ENCODE measurements at places on chromosomes 16 and 17. TPM values are rescaled to one million over a fixed set of nuclear protein-coding genes. Genes with fewer than 3 reads are reported as not detected.
A peak's percentile ranks its signal among the peaks of the same experiment; 100 is the strongest.

GRCh38 chr17:45277216-45277849 is 15.4 kb upstream of the SPATA32 start:
- peaks cover 16% of the 10 kb centered on the region for H3K4me1 ChIP-seq
- H3K36me3 ChIP-seq: peaks cover 24% of the 10 kb centered on the region
- peak overlapping the region; percentile 74 for H3K27ac ChIP-seq
- no peak overlapping the region for H3K4me3 ChIP-seq

- no peaks in the 10 kb centered on the region for H3K36me3 ChIP-seq
- DNase-seq: no peak
- H3K27me3 ChIP-seq: no peaks in the 10 kb centered on the region
- H3K27ac ChIP-seq: no peak overlapping the region
These were observed 102.8 kb downstream of the CMIP start for GRCh38 chr16:81547194-81547938.

- H3K36me3 ChIP-seq: peaks cover 50% of the 10 kb centered on the region
- H3K4me1 ChIP-seq: peaks cover 26% of the 10 kb centered on the region
- DNase-seq: no peak
- H3K4me3 ChIP-seq: no peak overlapping the region
- no peaks in the 10 kb centered on the region for H3K27me3 ChIP-seq
These were observed 43.1 kb upstream of the SEC14L1 start for GRCh38 chr17:77097631-77098180.

DNA sequence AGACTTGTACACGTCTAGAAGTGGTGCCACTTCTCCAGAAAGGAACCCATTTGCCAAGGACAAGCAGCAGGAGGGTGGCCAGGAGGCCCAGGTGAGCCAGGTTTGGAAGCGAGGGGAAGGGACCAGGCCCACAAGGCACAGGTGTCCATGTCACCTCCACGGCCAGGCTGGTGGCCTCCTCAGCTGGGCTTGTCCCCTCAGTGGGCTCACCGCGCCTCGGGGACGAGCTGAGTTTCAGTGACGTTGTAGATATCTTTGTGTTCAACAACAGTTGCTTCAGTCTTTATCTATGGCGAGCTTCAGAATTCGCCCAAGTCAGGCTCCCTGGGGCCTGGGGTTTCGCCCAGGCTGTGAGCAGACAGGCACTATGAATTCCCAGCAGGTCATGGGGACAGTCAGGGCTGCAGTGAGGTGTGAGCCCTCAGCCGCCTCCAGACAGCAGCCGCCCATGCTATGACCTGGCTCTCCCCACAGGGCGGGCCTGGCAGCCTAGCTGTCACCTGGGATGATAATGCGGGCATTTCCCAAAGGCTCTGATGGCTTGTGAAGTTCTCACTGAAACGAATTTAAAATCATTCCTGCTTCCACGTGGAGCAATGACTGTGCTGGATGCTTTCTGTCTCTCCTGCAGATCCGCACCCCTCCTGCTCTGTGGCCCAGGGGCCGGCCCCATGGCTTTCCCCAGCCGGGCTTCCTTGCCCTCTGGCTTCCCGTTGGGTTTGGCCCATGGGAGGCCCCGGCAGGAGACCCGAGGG is 89.5 kb downstream of the MRC2 start:
- no peak overlapping the region for H3K27ac ChIP-seq
- no peak overlapping the region for H3K4me3 ChIP-seq
- H3K36me3 ChIP-seq: no peaks in the 10 kb centered on the region

DNA sequence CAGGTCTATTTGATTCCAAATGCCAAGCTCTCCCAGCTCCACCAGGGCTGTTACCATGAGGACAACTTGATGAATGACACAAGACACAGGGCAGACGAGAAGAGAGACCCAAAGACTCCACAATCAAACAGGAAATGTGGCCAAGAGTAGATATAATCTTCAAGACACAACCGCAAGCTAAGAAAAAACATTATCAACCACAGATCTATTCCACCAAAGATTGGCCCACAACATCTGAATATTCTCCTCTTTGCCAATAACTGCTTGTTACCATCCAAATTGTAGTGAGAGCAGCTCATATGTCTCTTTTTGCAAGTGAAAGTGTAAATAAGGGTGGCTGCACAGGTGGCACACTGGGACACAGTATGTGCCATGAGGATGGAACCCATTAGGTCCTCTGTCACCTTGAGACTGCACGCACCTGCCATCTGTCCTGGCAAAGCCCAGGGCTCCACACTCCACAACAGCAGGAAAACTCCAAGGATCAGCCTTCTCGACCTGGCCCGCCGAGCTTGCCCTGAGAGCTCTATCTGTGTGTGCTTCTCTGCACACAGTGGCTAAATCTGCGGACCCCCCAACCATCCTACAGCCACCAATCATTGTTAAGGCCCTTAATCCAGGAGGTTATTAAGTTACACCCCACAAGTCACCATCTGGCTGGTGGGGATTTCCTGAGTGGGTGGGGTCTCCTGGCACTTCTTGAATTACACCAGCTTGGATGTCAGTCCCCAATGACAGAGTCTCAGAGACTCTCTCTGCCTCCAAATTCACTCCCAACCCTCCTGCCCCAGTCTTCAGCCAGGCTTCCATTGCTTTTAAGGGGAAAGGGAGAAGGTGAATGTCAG is 50.5 kb downstream of the DYNLRB2 start:
- peaks cover 21% of the 10 kb centered on the region for H3K27me3 ChIP-seq
- H3K4me1 ChIP-seq: peaks cover 35% of the 10 kb centered on the region
- H3K27ac ChIP-seq: peak overlapping the region; percentile 21
- peak overlapping the region; percentile 2 for H3K4me3 ChIP-seq

DNA sequence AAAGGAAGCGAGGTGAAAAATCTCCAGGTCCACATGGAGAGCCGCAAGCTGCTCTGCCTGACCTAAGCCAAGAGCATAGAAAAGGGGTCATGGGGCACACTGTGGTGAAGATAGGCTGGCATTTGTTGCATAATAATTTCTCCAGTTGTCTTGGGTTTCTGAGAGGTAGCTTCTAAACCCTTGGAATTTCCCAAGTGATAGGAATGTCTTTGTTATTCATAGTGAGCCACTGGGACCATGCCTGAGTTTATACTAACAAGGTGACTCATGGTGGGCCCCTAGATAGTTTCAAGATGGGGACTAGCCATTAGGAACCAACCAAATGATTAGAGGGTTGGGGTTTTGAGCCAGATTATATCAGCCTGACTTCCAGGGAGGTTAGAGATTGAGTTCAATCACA is 25.6 kb downstream of the SOST start:
- H3K4me1 ChIP-seq: no peaks in the 10 kb centered on the region
- peaks cover 5% of the 10 kb centered on the region for H3K27me3 ChIP-seq
- DNase-seq: no peak
- H3K27ac ChIP-seq: no peak overlapping the region
- no peak overlapping the region for H3K4me3 ChIP-seq

DNA sequence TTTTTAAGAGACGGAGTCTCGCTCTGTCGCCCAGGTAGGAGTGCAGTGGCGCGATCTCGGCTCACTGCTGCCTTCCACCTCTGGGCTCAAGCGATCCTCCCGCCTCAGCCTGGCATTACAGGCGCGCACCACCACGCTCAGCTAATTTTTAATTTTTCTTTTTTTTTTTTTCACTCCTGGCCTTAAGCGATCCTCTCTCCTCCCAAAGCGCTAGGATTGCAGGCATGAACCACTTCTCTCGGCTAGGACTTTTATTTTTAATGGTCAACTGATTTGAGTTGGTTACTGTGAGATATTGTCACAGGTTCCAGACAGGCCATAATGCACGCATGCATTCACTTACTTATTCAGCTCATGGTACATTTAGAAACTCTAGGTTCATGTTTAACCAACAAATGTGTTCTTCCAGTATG is 888 bp downstream of the PIGW start:
- peak overlapping the region; percentile 97 for H3K4me3 ChIP-seq
- peaks cover 43% of the 10 kb centered on the region for H3K4me1 ChIP-seq
- no peak for DNase-seq

DNA sequence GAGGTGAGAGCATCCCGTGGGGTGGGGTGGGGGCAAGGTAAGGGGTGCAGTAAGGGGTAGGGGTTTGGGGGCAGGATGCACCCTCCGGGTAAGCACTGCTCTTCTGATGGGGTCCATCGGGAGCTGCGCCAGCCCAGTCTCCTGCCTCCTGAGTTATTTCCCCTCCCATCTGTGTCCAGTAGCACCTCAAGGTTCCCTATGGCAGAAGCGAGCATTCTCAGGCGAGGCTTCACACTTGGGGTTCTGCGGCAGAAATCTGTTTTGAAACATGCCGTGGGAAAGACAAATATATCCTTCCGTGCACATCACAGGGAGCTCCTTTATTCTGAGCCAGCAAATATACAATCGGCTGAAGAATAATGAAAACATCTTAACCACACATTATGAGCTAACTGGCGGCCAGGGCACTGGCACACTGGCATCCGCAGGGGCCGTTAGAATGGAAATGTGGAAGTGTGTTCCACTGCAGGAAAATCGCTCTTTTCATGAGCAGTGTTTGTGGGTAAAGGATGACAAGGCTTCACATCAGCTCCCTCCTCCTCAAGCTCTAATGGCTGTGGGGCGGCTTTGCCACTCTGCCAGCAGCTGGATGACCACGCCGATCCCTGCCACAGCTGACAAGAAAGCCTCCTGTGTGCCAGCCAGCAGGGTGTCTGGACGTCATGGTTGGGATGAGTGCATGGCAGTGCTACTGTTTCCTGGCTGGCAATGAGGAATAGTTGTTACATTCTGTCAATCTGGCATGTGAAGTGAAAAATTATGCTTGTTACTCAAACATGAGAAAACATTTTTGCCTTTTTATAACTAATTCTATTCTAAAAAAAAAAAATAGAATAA is 20.0 kb downstream of the MTHFSD start:
- peaks cover 12% of the 10 kb centered on the region for H3K36me3 ChIP-seq
- no peak for DNase-seq
- H3K27ac ChIP-seq: no peak overlapping the region

DNA sequence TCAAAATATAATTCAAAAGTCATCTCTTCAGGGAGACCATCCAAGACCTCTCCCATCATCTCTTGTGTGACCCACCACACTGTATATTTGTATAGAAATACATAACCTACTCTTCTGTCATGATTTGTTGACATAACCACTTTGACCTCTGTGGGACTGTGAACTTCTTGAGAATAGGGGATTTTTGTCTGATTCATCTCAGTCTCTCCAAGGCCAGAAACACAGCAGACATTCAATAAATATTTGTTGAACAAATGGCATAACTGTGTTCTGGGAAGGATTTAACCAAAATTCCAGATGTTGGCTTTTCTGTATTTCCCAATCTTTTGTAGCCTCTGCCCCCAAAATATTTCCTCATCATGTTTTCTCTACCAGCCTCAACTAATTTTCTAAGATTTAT is 169.7 kb downstream of the CDH11 start:
- H3K36me3 ChIP-seq: no peaks in the 10 kb centered on the region
- no peak overlapping the region for H3K4me3 ChIP-seq
- no peak for DNase-seq
- H3K27me3 ChIP-seq: no peaks in the 10 kb centered on the region
- no peak overlapping the region for H3K27ac ChIP-seq

GRCh38 chr17:5468075-5468473 is 708 bp downstream of the DHX33 start:
- H3K4me1 ChIP-seq: peaks cover 40% of the 10 kb centered on the region
- peak overlapping the region; percentile 40 for H3K27ac ChIP-seq
- peak overlapping the region; percentile 85 for H3K4me3 ChIP-seq
- peaks cover 3% of the 10 kb centered on the region for H3K36me3 ChIP-seq
- H3K27me3 ChIP-seq: no peaks in the 10 kb centered on the region

DNA sequence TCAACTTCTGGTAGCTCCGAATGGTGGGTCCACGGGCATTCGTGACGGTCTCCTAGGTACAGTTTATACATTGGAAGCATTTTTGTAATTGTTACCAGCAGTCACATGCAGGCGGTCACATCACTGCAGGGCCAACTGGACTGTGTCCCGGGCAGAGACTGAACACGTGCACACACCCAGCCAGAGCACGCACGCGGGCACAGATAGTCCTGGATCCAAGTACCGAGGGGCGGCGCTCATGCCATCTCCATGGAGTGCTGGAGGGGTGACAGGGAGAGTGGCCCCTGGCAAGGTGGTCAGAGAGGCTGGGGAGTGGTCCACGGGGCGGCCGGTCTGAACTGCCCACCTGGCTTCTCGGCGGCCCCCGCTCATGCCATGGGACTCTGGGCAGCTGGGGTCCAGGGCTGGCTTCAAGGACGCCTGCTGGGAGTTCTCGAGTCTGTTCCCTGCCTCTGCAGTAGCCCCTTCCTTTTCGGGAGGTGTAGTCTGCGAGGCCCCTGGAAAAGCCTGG is 34.2 kb downstream of the BAIAP2 start:
- DNase-seq: no peak
- no peaks in the 10 kb centered on the region for H3K27me3 ChIP-seq
- no peaks in the 10 kb centered on the region for H3K36me3 ChIP-seq
- H3K4me1 ChIP-seq: no peaks in the 10 kb centered on the region
- no peak overlapping the region for H3K4me3 ChIP-seq

DNA sequence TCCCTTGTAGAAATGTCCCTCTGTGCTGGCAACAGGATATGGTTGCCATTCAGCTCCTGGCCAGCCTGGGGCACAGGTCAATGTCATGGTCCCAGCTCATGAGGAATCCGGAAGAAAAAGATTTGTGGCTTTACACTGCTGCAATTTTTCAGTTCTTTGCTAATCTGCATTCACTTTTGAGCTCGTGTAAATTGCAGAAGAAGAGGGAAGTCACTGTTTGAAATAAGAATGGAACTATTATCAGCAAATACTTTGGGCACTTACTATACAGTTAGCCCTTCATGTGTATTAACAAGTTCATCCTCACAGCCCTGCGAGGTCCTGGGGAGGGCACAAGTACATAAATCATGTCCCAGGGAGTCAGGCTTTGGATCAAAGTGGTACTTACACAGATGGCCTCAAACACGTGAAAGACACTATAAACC is 14.2 kb downstream of the SLC47A2 start:
- no peaks in the 10 kb centered on the region for H3K27me3 ChIP-seq
- H3K27ac ChIP-seq: no peak overlapping the region
- H3K4me1 ChIP-seq: no peaks in the 10 kb centered on the region

- H3K4me1 ChIP-seq: peaks cover 63% of the 10 kb centered on the region
- H3K4me3 ChIP-seq: peak overlapping the region; percentile 91
- no peak for DNase-seq
- H3K27ac ChIP-seq: peak overlapping the region; percentile 90
- H3K36me3 ChIP-seq: peaks cover 55% of the 10 kb centered on the region
These were observed 2.3 kb downstream of the TMC6 start for GRCh38 chr17:78125976-78126894.

DNA sequence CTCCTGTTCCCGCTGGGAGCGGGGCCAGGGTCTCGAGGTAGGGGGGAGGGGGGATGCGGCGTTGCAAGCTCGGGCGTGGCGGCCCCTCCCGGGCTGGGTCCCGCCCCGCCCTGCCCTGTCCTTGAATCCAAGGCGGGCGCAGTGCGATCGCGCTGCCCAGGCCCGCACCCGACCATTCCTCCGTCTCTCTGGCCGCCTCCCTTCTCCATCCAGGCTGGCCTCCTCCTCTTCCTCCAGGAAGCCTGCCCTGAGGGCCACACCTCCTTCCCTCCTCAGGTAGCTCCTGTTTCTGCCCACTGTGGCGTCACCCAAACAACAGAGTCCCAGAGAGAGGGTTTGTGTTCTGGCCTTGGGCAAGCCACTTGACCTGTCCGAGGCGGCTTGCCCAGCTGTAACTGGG is 43.0 kb upstream of the TAC4 start:
- H3K36me3 ChIP-seq: no peaks in the 10 kb centered on the region
- no peak overlapping the region for H3K27ac ChIP-seq
- no peaks in the 10 kb centered on the region for H3K4me1 ChIP-seq
- DNase-seq: no peak
- no peak overlapping the region for H3K4me3 ChIP-seq
- peaks cover 37% of the 10 kb centered on the region for H3K27me3 ChIP-seq

ADAM11 gene
- total RNA-seq: 0.12 TPM

VMO1 gene
- total RNA-seq: not detected

EIF4A3 gene
- total RNA-seq: 115 TPM

RANGRF gene
- total RNA-seq: 41.7 TPM

OR3A3 gene
- total RNA-seq: not detected
